KBM-7 (cell line): ENCODE measurements at places on chromosomes 2 and 18.

DNA sequence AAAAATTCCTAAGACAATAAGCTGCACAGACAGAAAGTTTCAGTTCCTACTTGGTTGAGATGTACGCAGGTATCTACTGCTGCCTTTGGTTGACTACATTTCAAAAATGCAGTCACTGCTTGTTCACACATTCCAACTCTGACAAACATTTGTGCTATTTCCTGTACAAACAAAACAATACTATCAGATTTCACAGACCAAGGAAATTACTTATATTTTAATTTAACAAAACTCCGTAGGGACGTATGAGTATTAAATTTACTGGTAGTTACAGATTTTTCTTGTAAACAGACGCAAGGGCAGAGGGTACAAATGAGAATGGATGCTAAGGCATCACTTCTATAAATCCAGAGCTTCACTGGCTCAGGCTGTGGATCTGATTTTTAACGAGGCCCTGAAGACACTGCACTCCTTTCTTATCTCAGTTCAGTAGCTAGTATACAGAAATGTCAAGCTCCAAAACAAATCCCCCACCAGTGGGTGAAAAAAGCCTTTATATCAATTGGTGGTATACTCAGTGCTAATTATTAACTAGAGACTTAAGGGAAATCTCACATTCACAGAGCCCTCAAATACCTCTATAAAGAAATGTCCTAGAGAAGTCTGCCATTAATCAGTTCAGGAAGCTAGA lies 31.7 kb upstream of the TTC32 start:
- no peak for DNase-seq

DNA sequence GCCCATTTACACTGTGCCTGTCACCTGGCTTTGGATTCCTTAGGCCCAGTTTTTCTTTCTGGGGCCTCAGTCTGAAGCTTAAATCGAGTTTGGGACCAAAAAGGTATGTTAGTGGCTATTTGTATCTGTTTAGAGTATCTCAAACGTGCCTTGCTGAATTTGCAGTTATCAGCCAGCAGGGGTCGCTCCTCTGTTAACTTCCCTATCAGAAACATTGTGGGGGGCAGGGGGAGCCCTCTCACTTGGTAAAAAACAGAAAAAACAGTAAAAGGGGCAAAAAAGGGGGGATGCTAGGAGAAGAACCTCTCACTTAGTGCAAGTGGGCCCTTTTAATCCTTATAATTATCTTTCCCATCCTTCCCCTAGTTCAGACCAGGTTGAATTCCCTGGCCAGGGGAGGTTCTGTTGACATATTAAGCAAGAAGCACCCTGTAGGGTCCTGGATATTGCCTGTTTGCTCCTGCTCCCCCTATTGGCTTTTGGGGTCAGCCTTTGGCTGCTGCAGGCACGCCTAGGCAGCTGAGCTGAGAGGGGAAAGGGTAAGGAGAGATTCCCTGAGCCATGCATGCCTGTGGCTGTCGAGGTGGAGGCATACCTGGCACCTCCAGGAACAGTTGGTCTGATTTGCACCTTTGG lies 8.8 kb upstream of the IFIH1 start:
- peak; percentile 31 for DNase-seq

DNA sequence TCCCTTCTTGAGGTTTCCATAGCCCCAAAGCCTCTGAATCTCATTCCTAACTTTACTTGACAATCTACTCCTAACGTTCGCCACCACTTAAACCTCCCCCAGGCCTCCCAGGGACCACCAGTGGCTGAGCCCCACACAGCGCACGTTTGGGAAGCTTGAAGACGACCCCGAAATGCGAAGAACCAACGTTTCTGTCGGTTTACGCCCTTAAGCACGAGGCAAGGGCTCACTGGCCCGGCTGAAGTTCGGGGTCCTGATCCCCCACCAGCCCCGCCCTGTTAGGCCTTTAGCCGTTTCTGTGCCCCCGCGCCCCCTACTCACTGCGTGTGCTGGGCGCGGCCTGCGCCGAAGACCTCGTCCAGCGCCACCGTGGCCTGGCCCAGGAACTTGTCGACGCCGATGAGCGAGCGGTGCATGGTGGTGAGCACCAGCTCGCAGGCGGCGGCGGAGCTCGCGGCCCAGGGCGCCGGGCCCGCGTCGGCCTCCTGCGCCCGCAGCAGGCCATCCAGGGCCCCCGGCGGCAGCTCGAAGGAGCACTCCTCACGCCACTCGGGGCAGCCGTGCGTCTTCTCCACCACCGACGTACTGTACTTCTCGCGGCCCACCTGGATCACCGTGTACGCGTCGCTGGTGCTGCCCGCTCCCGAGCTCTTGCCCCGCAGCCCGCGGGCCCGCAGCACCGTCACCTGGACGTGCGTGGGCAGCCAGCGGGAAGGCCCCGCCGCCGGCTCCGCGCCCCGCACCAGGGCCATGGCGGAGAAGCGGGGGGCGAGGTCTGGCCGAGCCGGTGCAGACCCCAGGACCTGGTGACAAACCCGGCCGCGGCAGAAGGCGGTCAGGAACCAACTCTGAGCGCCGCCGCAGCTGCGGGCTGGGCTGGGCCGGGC lies 479 bp downstream of the RAB11FIP5 start:
- DNase-seq = peak; percentile 30

DNA sequence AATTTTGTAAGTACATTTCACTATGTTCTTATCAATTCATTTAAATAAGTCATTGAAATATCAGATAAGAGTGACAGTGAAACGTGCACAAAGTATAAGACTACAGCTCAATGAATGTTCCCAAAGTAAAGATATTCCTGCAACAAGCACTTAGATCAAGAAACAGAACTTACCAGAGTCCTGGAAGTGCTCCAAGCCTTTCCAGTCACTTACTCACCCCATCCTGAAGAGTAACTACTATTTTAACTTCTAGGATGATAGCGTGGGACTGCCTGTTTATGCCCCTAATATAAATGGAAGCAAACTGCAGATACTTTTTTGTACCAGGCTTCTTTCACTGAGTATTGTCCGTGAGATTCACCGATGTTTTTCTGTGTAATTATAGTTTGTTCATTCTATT lies 768.9 kb downstream of the SLC4A3 start:
- no peak for DNase-seq

DNA sequence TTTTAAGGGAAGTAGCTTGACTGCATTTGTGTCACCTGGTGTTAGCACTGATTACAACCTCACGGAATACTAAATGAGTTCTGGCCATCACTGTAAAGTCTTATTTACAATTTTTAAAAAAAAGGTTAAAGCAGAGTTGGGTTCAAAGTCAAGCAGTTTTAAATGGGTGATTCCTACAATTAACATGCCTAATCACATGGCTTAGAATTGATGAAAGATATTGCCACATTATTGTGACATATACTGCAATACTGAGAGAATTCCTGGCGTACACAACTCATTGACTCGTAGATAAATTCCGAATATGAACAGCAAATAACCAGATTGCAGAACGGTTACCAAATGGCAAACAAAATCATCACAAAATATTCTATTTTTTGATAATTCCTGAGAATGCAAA lies 34.2 kb downstream of the ROCK2 start:
- DNase-seq = no peak

DNA sequence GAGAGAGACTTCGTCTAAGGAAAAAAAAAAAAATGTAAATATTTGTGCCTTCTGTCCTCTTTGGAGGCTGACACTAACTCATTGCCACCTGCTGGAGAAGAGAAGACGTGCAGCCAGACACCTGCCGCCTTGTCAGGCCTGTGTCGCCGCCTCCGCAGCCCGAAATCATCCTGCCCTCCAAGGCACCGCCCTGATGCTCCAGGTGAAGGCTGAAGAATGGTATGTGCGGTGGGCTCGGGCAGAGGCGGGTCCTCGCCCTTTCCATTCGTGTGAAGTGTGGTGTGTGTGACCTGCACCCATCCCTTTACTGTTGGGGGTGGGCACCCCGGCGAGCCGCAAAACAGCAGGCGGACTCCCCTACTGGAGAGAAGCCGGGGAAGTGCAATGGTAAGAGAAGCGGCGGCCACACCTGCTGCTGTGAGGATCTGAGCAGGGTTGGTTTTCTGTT lies 60.4 kb downstream of the FAM161A start:
- peak; percentile 74 for DNase-seq
